Epithelial cell of umbilical artery (primary cell): ENCODE measurements at places on chromosomes 12 and 14. TPM values are rescaled to one million over a fixed set of nuclear protein-coding genes. Genes with fewer than 3 reads are reported as not detected.

GSC gene
- total RNA-seq = not detected in 2 replicates

SLC5A8 gene
- total RNA-seq = not detected in 2 replicates

CLEC1A gene
- total RNA-seq = 18.7 and 24.4 TPM in 2 replicates

LMO3 gene
- under 0.01 TPM in 1 of 2 replicates, not detected in the other for total RNA-seq

INSM2 gene
- not detected in 2 replicates for total RNA-seq

WSCD2 gene
- total RNA-seq = not detected in 2 replicates

ARL6IP4 gene
- total RNA-seq = 227 and 297 TPM in 2 replicates

RAB2B gene
- 27.6 and 32.7 TPM in 2 replicates for total RNA-seq

CLEC2D gene
- 0.32 and 2.4 TPM in 2 replicates for total RNA-seq

SLC4A8 gene
- total RNA-seq = 1.6 and 2.4 TPM in 2 replicates

PRICKLE1 gene
- total RNA-seq = 3.6 and 6.1 TPM in 2 replicates

CEBPE gene
- total RNA-seq = not detected in 2 replicates

CIROP gene
- not detected in 2 replicates for total RNA-seq

ACTN1 gene
- total RNA-seq = 174 and 177 TPM in 2 replicates

KRT73 gene
- total RNA-seq = not detected in 2 replicates

PTCSC3 gene
- total RNA-seq = not detected in 2 replicates

TMCC3 gene
- total RNA-seq = 20.5 and 26.6 TPM in 2 replicates

EID3 gene
- 1.9 and 10.3 TPM in 2 replicates for total RNA-seq

RDH12 gene
- not detected in 2 replicates for total RNA-seq

GPR162 gene
- 9.4 and 9.7 TPM in 2 replicates for total RNA-seq

TCTN1 gene
- 8.1 and 10.9 TPM in 2 replicates for total RNA-seq

PIANP gene
- total RNA-seq = under 0.01 TPM in 1 of 2 replicates, not detected in the other
